GM23248 (cell line): ENCODE measurements at places on chromosomes 3 and 15.
A peak's percentile ranks its signal among the peaks of the same experiment; 100 is the strongest.

DNA sequence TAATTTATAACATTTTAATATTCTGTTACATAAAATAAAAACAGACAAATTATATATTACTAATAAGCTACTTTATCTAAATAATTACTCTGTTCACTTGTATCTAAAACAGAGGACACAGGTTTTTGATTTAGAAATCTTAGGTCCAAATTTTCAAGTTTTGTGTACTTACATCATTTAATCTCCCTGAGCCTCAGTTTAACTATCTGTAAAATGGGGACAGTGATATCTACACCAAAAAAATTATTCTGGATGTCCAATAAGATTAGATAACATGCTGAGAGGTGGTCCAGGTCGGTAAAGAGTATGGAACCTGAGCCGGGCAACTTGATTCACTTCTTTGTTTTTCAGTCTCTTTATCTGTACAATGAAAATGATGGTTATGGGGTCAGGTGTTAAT is 263.8 kb upstream of the CDIN1 start:
- DNase-seq, result no peak

DNA sequence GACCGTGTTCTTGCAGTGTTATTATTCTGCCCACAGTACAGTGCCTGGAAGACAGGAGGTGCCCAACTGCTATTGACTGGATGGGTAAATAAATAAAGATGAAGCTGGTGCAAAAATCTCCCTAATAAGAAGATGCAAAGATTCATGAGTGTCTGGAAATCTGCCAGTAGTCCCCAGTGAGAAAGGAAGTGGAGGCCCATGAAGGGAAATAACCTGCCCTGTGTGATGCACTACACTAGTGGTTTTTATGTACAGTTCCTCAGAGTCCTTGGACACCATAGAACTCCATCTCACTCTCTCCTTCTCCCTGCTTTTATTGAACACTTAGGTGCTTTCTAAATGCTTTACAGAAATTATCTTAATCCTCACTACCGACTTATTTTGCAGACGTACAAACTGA is 8.3 kb upstream of the SUCLG2 start:
- no peak for DNase-seq

- DNase-seq, result no peak
These were observed 6.9 kb downstream of the ADAMTS7 start for GRCh38 chr15:78804391-78804792.

- peak; percentile 85 for DNase-seq
These were observed 646 bp upstream of the SLC35G2 start for GRCh38 chr3:136818191-136818768.

GRCh38 chr15:57559875-57560274 is 31.8 kb upstream of the MYZAP start:
- peak; percentile 59 for DNase-seq

- DNase-seq, result no peak
These were observed 27.7 kb downstream of the HLTF start for GRCh38 chr3:149058602-149059001.

DNA sequence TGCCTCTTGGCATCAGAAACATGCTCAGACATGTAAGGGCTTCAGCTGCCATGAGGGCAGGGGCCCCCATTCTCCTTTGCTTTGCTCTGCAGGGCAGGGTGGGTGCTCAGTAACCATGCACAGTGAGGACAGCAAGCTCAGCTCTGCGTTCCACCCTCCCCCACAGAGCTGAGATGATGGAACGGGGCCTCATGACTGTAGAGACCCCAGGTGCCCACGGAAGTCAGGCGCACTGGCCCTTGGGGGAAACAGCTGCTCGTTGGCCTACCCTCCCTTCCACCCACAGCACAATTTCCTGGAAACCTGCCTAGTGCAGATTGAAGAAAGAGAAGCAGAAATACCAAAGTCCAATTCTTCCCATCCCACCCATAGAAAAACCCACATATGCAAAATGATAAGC is 10.5 kb downstream of the CTXND1 start:
- DNase-seq, result no peak

DNA sequence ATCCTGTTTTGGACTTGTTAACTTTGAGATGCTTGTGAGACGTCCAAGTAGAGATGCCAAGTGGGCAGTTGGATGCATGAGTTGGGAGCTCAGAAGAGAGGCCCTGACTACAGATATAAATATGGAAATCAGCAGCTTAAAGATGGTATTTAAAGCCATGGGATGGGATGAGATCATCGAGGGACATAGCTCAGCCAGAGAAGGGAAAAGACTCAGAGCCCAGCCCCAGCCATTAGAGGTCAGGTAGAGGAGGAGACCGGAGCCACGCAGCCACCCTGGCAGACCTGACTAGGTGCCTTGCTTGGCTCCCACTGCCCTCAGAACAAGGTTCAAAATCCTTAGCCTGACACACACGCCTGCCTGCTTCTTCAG is 31.1 kb downstream of the ATP2B2 start:
- DNase-seq, result no peak

- no peak for DNase-seq
These were observed 114.5 kb downstream of the RARB start for GRCh38 chr3:25542492-25543039.

GRCh38 chr15:41231422-41232226 is 556 bp downstream of the CHP1 start:
- no peak for DNase-seq

- peak; percentile 72 for DNase-seq
These were observed 33.1 kb downstream of the GRK7 start for GRCh38 chr3:141796081-141796888.

- peak; percentile 60 for DNase-seq
These were observed 4.1 kb downstream of the FBN1 start for GRCh38 chr15:48641416-48641815.

GRCh38 chr15:83980637-83981036 is 254.9 kb upstream of the GOLGA6L4 start:
- DNase-seq, result no peak

GRCh38 chr15:52134502-52135144 is 22.0 kb upstream of the BCL2L10 start:
- DNase-seq, result no peak

DNA sequence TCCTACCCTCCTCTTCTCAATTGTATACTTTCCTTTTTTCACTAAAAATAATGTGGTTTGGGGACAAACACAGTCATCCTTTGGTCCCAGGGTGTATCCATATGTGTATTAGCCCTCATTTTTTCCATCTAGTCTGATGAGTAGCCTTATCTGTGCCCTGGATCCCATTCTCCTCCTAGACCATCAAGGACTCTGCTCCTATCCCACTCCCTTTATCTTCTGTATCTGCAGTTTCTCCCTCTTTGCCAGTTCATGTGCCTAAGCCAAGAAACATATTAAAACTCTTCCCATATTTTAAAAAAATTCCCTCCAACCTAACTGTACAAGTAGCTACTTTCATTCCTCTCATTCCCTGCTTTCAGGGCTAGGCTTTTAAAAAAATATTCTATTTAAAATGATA is 25.2 kb downstream of the CCDC14 start:
- DNase-seq, result no peak

GRCh38 chr15:62605282-62605681 is 437.3 kb upstream of the TPM1 start:
- DNase-seq, result no peak

GRCh38 chr3:153621953-153622352 is 459.9 kb downstream of the RAP2B start:
- no peak for DNase-seq

- DNase-seq, result no peak
These were observed 48.4 kb downstream of the EOMES start for GRCh38 chr3:27673701-27674100.

DNA sequence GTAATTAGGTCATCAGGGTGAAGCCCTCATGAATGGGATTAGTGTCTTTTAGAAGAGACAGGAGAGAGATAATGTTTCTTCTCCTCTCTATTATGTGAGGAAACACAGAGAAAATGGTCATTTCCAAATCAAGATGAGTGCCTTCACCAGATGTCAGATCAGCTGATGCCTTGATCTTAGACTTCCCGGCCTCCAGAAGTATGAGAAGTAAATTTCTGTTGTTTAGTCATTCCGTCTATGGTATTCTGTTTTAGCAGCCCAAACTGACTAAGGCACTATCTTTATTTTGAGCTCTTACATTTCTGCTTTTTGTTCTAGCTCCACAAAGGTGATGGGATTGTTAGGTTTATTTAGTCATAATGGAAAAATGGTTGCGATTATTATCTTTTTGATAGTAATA is 273.2 kb upstream of the GADL1 start:
- no peak for DNase-seq

DNA sequence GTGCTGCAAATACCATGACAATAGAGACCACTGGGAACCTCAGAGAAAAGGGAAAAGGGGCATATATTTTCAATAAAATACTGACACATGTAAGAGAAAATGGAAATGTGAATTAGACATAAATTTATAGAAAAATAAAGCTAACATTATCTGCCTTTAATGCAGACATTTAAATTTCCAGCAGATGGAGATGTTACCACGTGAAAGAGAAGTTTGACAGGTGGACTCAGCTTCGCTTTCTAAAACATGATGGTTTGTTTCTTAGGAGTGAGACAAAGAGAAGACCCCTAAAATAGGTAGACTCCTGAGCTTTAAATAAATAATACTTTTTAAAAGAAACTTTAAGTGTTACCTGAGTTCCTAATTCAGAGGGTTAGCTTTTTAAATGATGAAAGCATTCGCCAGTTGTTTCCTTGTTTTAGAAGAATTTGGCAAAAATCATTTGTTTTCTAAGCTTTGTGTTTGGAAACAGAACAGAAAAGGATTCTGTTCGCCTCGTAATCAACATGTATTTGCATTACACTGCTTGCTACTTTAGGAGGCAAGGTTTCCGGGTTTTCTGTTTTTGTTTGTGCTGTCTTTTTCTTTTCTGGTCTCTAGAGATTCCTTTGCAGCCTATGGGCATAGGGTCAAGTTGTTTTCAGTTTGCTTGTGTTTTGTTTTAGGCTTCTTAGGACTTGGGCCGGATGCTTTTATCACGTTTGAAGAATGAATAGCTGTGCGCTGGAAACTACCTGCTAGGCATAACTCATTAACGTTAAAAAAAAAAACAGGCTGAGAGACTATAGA is 271.4 kb downstream of the THSD4 start:
- no peak for DNase-seq

DNA sequence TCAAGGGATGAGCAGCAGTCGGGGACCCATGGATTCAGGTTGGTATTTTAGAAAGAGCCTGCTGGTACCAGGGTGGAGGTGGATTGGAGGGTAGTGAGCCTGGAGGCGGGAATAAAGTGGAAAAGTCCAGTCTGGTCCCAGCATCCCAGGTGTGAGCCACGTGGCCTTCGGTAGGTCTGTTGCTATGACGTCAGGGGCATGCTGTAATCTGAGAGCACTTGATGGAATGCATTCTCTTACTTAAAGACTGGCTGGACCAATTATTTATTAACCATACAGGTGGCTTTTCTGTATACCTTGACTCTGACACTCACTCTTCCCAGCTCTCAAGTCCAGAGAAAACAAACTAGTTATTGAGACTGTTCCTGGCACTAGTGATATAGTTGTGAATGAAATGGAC is 389.9 kb upstream of the RGMA start:
- no peak for DNase-seq

DNA sequence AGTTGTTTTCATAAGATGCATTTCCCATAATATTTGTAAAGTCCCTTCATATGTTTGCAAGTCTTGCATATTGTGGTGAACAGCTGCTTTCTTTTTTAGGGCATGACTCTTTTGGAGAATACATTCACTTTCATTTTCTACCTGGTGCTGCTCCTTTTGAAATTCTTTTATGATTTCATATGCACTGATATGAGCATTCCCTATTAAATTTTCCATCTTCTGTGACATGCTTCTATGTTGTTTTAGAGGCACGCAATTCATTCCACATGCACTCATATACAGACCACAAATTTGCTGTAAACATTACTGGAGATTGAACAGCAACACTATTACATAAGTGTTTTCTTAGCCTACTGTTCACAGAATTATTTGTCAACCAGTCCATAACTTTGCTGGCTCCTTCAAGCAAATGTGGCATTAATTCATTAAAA is 92.8 kb upstream of the TNFSF10 start:
- DNase-seq, result peak; percentile 2

GRCh38 chr15:63251701-63252100 is 25.7 kb upstream of the APH1B start:
- peak; percentile 11 for DNase-seq

DNA sequence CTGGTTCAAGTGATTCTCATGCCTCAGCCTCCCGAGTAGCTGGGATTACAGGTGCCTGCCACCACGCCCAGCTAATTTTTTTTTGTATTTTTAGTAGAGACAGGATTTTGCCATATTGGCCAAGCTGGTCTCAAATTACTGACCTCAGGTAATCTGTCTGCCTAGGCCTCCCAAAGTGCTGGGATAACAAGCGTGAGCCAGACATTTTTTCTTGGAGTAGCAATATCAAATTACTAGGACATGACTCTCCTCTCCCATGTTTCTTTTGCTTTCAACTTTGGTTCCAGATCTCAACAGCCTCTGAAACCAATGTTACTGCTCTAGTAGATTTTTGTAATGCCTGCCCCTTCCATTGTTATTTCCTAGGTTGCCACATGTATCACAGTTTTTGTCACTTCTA is 462.0 kb downstream of the GBE1 start:
- DNase-seq, result no peak

GRCh38 chr15:99983886-99984286 is 250.6 kb upstream of the LYSMD4 start:
- no peak for DNase-seq

DNA sequence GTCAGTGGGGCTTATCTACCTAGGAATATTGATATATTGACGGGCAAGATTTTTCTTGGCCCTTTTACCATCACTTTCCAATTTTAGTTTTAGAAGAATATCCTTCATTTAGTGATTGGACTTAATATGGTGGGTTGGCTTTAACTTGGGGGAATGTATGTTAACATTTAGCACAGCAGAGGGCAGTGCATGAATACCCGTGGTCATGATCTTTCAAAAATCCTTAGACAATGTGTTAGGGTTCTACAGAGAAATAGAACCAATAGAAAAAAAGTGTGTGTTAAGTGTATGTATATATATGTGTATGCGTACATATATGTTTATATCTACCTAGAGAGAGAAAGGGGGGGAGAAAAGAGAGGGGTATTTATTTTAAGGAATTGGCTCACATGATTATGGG is 36.9 kb downstream of the GPR171 start:
- peak; percentile 10 for DNase-seq

- no peak for DNase-seq
These were observed 128.3 kb upstream of the CADM2 start for GRCh38 chr3:84830476-84830875.

- no peak for DNase-seq
These were observed 7.2 kb upstream of the ABHD10 start for GRCh38 chr3:111971533-111972130.

DNA sequence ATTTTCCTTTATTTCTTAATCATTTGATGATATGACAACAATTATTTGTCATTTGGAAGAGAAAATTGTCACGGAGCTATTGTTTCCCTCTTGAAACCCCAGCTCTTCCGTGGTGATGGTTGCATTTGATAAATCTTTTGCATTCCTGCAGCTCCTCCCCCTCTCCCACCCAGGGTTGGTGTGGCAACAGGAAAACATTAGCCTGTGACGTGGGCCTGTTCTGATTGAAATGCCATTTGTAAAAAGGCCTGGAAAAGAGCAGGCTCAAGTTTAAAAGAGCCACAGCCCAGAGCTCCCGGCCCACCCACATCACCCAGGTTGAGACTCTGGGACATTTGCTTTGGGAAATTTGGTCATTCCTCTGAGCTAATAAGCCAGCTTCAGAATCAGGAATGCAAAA is 282.5 kb downstream of the RPLP1 start:
- peak; percentile 75 for DNase-seq

- DNase-seq, result peak; percentile 63
These were observed 78.1 kb downstream of the STT3B start for GRCh38 chr3:31610700-31611275.

- peak; percentile 18 for DNase-seq
These were observed 539.0 kb downstream of the FGF12 start for GRCh38 chr3:192188218-192188835.

- DNase-seq, result no peak
These were observed 148.2 kb downstream of the PDE8A start for GRCh38 chr15:85129881-85130280.
